ENCODE measurements at places on chromosomes 13 and 19.
A peak's percentile ranks its signal among the peaks of the same experiment; 100 is the strongest.

GRCh38 chr19:29010276-29010675 is 202.7 kb downstream of the UQCRFS1 start:
- no peak for DNase-seq

GRCh38 chr19:18672606-18673337 is 10.7 kb upstream of the CRTC1 start:
- DNase-seq: peak; percentile 33

GRCh38 chr13:31334547-31334946 is 134.8 kb downstream of the B3GLCT start:
- no peak for DNase-seq

GRCh38 chr13:37918751-37919150 is 49.2 kb upstream of the TRPC4 start:
- no peak for DNase-seq

DNA sequence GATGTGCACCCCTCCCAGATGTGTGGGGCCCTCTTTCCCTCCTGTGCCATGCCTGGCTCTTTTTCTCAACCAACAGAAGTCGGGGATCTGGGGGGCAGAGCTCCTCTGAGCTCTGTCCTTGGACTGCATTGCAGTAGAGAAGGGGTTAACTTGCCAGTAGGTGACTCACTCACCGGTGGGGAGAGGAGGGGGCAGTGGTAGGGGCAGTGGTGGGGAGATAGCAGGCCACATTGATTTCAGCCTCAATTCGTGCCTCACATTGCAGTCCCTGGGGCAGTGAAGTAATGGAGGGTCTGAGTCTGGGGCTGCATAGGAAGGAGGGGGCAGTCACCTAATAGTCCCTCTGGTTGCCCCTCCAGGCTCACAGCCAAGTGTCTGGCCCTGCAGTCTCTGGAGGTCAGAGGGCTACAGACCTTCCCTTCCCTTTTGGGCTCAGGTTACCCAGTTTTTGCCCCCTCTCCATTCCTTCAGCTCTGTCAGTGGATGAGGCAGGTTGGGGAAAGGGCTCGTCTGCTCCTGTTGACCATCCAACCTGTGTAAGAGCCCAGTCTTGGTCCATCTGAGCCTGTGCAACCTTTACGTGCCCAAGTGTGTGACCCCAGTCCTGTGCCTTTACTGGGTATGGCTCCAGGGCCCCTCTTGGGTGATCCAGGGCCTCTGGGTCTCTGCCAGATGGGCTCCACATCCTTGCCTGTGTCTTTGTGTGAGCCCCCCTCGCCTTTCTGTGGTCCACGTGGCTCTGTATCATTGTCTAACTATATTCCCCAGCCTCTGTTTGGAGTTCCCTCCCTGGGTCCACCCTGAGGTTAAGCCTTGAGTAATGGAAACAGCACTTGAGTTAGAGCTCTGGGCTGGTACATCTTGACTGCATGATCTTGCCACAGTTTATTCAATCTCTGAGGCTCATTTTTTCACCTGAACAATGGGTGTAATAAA is 13.0 kb downstream of the CIC start:
- peak; percentile 75 for DNase-seq

GRCh38 chr19:11377756-11378155 is 3.3 kb downstream of the SWSAP1 start:
- no peak for DNase-seq

- DNase-seq: no peak
These were observed 29.8 kb upstream of the PABPC3 start for GRCh38 chr13:25065974-25066770.

DNA sequence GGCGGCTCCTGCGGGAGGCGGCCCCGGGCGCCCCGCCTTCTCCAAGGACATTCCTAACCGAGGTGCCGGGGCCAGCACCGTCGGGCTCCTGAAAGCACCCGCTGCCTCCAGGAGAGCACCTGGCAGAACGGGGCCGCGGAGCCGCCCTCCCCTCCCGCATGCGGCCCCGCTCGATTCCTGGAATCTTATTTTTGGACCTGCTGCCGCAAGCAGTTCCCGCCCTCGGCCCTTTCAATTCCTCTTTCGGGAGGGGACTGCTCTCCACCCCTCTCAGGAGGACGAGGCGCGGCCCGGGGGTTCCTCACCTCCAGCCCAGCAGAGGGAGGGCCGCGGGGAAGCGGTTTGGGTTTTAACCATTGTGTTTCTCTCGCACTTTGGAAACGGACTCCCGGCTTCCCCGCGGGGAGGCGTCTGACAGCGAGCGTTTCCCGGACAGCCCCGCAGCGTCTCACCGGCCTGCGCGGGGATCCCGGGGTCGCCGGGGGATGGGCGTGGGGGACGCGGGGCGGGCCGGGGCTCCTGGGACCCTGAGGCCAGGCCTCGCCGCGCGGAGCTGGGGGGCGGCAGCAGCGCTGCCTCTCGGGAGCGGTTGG is 849 bp downstream of the GAS6 start:
- no peak for DNase-seq

GRCh38 chr19:7469669-7470285 is 19.1 kb downstream of the PEX11G start:
- DNase-seq: no peak

DNA sequence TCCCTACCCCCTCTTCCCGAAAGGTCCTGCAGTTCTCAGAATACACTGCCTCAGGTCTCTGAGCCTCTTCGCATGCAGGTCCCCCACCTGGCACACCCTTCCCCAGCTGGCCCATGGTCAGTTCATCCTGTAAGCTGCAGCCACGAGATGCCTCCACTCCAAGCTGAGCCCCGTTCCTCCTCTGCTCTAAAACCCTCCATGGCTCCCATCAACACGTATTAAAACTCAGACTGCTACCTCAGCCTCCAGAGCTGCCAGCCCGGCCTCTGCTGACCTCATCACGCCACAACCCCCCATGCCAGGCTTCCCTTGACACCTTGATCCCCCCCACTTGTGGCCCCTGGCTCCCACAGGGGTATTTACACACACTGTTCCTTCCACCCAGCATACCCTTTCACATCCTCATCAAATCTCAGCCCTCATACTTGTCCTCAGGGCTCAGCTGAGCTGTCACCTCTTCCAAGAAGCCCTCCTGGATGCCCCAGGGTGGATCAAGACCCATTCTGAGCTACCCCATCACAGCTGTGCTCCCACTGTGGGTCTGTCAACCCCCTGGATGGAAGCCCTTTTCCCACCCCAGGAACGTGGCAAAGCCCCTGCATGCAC is 48.9 kb downstream of the PTPRS start:
- no peak for DNase-seq

DNA sequence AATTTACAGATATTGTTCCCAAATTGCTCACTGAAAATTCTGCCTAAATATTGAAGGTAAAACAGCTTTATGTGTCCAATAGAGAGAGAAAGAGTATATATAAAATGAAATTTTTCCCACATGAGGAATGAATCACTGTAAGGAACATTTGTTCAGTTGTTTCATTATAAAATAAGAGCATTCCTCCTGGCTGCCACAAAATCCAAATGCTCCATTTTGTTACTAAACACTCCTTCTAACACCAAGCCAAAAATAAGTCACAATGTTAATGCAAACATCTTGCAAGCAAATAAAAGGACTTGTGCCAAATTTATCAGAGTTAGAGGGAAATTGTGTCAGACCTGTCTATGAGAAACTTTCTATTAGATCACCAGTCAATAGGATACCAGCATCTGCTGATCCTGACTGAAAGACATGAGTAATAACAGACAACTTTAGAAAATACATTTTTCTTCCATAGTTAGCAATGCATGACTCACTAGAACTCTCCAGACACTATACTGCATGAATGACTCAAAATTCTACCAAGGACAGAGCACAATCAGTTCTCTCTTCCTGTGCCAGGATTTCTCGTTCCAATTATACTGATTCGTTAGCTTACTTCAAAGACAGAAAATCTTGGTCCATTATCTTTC is 83.5 kb upstream of the FNDC3A start:
- peak; percentile 50 for DNase-seq

GRCh38 chr19:1069009-1069779 is 2.2 kb downstream of the ARHGAP45 start:
- DNase-seq: no peak

GRCh38 chr19:34041925-34042521 is 130.3 kb upstream of the LSM14A start:
- DNase-seq: peak; percentile 68

GRCh38 chr13:33446821-33447725 is 161.5 kb upstream of the STARD13 start:
- no peak for DNase-seq

DNA sequence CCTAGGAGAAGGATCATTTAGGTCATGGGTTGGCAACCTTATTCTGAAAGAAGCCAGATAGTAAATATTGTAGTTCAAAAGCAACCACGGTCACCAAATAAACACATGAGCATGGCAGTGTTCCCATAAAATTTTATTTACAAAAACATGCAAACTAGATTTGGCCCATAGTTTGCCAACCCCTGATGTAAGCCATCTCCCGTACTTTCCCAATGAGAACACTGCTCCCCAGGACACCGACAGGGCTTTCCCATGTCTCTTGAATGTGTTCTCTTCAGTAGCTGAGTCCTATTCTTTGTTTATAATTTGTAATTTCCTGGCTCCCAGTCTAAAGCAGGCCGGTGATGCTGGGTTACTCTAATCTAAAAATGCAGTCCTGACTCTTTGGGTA is 239.6 kb downstream of the LHFPL6 start:
- DNase-seq: no peak

DNA sequence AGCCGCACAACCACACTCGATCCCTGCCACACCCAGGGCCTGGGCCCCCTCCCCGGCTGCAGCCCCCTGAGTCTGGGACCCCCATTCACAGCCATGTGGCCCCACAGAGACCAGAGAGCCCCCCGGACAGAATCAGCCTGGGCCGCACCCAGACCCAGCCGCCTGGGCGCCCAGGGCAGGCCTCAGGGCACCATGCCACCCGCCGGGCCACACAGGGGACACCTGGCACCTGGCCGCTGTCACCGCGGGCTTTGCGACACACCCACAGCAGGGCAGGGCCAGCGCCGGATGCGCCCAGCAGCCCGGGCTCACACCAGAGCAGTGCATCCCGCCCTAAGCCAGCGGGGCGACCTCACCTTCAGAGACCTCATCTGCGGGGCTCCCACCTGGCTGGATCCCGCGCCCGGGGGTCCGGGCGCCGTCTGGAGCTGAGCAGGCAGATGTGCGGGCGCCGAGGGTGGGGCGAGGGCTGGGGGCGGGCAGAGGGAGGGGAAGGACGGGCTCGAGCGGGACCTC is 443 bp downstream of the TBXA2R start:
- DNase-seq: peak; percentile 41

DNA sequence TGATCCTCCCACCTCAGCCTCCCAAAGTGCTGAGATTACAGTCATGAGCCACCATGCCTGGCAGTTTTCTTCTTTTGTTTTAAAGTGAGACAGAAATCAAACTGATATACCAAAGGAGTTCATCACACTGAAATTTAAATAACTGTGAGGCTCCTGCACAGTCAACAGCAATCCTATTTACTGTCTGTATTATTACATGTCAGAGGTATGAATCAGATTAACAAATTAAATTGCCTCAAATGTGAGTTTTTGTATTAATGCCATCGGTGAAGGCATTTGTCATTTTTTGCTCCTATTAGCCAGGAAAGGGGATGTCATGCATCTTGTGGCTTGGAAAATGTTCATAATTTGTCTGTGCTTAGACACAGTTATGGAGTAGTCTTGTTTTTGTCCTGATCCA is 20.4 kb downstream of the DCT start:
- DNase-seq: no peak

GRCh38 chr19:49422407-49423070 is 702 bp downstream of the PTH2 start:
- peak; percentile 88 for DNase-seq

DNA sequence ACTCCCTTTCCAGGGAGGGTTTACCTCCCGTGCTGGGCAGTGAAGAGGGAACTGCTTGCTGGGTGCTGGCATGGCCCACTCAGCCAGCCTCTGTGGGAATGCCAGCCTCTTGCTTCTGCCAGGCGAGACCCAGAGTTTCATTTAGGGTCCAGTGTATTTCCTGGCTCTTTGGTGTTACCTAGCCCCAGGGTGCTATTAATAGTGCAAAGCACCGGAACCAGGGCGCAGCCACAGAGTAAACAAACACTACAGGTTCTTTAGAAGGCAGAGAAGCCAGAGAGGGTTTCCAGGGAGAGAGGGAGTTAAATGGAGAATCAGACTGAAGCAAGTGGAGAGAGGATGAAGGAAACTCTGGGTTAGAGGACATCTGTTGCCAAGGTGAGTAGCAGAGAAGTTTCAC is 74.9 kb upstream of the SPATA13 start:
- DNase-seq: no peak

GRCh38 chr19:18501832-18502231 is 20.0 kb downstream of the ELL start:
- DNase-seq: no peak

GRCh38 chr19:52936151-52936953 is 13.1 kb upstream of the ZNF888 start:
- peak; percentile 44 for DNase-seq

- no peak for DNase-seq
These were observed 42.4 kb upstream of the WDFY2 start for GRCh38 chr13:51541809-51542258.

- DNase-seq: no peak
These were observed 1.3 kb upstream of the PNMA8C start for GRCh38 chr19:46429999-46430398.

GRCh38 chr13:25095851-25096453 is at the start of gene PABPC3:
PABPC3 (plus strand) TSS chr13:25096136; CDS start chr13:25096199, 63 bp downstream.
- DNase-seq: peak; percentile 22

- no peak for DNase-seq
These were observed 5.2 kb downstream of the CTU1 start for GRCh38 chr19:51102991-51103390.

- DNase-seq: no peak
These were observed 1.3 kb downstream of the ZFP14 start for GRCh38 chr19:36377541-36378178.

DNA sequence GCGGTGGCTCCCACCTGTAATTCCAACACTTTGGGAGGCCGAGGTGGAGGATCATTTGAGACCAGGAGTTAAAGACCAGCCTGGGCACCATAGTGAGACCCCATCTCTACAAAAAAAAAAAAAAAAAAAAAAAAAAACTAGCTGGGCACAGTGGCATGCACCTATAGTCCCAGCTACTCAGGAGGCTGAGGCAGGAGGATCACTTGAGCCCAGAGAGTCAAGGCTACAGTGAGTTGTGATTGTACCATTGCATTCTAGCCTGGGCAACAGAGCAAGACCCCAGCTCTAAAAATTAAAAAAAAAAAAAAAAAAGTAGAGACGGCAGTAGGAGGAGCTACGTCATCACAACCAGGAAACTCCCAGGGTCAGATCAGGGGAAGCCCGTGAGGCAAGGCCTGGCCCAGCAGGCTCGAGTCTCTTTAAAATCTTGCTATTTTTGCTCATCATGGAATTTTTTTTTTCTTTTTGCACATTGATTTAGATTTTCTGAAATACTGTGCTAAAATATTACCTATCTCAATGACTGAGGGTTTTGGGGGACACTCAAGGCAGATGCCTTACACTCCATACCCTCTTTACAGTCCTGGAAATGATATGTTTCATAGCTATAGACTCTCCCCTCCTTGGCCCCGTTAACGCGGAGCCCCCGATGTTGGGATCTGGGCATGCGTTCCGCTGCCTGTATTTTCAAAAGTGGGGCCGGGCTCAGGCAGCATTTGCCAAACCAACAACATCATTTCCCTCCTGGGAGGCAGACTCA is 44.4 kb upstream of the USE1 start:
- no peak for DNase-seq

- DNase-seq: no peak
These were observed 8.9 kb downstream of the PINLYP start for GRCh38 chr19:43584484-43584883.

All from Daoy (cell line).